Stimulated activated CD8-positive, alpha-beta memory T cell treated with anti-CD3 and anti-CD28 coated beads, Interleukin-2, amount 100 ng/mL, for 1 hour (primary cell): ENCODE measurements at places on chromosomes 5 and 9.

DNA sequence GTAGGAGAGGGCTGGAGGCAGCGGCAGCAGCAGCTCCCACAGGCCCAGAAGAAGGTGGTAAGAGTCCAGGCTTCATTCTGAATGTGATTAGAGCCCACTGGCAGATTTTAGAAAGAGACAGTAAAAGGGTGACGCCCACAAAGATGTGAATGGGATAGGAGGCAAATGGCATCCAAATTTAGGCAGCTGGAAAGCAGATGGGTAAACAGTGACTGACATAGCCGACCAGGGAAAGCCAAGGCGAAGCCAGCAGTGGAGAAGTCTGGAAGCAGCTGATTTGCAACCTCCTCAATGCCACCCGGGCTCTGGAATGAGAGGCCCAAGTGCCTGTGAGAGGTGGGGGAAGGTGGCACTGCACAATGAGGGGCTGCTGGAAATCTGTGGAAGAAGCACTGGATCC lies 103.3 kb downstream of the C5orf15 start:
- DNase-seq: no peak

GRCh38 chr5:23071682-23072081 lies 218.5 kb upstream of the CDH12 start:
- DNase-seq: no peak

- no peak for DNase-seq
Measured at GRCh38 chr5:147188200-147189108, 46.4 kb upstream of the STK32A start.

GRCh38 chr9:36725777-36726356 lies 153.2 kb downstream of the MELK start:
- no peak for DNase-seq

DNA sequence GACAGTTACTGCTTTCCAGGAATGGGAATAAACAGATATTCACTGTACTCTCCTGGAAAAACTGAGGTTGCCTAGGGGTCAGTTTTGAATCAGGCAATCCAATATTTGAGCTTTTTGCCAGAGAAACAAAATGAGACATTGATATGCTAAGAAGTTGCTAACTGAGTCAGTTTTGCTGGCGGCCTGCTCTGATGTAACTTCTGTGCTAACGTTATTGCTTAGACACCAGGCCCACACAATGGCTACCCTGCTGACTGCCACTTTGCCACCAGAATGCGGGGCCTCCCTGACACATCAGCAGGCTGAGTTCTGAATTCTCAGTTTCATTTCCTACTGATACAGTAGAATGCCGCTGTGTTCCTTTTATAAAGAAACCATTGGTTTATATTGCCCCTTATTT lies 18.2 kb upstream of the ZNF618 start:
- DNase-seq: no peak

GRCh38 chr9:96852676-96853075 lies 1.6 kb downstream of the ZNF782 start:
- no peak for DNase-seq

DNA sequence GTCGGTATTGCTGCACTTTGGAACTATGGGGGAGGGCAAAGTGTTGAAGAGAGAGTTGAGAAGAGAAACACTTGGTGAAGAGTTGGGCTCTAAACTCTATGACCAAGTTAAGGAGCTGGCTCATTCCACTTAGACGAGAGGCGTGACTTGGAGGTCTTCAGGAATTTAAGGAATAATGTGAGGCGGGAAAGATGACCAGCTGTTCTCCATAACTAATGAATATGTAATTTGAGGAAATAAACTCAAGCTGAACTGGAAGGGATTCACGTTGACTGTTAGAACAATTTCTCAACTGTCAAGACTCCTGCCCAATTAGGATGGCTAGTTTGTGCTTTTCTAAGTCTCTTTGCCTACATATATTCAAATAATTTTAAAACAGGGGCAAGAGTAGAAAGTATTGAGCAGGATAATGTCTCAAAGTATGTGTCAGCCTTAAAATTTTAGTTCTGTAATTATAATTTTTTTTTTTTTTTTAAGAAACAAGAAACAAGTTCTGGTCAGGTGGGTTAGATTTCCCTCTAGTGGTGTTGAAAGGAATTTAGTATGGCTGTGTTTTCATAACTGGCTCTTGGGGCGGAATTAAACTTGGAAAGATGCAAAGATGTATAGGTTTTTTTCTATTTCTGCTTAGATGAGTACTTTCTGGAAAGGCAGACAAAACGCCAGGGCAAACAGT lies 33.4 kb downstream of the TMEM252 start:
- DNase-seq: no peak

DNA sequence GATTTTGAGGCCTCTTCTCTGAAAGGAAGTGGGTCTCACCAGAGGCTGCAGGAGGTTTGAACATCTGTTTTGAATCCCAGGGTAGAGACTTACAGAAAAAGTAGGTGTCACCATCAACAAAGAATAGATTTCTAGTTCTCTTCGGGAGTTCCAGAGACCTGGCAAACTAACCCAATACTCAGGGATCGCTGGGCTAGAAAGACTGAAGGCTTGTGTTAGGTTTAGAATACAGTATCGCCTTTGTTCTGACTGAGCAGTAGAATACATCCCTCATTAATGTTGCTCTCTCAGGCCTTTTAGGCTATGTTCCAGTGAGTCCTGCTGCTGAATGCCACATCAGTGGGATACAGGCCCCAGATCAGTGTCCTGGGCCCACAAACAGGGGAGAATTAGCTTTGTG lies 27.2 kb downstream of the RUSC2 start:
- no peak for DNase-seq

DNA sequence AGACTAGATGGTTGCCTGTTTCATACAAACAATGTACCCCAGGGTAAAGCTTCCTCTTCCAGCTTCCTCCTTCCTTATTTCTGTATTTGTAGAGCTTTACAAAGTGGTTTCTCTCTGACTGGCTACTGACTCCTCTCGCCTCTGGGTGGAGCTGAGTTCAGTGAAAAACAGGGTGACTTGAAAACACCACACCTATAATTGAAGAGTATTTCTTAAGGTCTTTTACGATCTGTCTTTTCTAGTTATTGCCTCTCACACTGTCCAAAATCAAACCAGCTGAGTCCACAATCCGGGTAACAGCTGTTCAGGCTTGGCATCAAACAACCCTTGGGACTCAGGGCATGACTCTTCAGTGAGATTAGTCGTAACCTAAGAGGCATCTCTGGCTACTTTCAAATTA lies 200.4 kb downstream of the ARRDC3 start:
- DNase-seq: no peak

GRCh38 chr5:22947921-22948320 lies 94.8 kb upstream of the CDH12 start:
- no peak for DNase-seq

DNA sequence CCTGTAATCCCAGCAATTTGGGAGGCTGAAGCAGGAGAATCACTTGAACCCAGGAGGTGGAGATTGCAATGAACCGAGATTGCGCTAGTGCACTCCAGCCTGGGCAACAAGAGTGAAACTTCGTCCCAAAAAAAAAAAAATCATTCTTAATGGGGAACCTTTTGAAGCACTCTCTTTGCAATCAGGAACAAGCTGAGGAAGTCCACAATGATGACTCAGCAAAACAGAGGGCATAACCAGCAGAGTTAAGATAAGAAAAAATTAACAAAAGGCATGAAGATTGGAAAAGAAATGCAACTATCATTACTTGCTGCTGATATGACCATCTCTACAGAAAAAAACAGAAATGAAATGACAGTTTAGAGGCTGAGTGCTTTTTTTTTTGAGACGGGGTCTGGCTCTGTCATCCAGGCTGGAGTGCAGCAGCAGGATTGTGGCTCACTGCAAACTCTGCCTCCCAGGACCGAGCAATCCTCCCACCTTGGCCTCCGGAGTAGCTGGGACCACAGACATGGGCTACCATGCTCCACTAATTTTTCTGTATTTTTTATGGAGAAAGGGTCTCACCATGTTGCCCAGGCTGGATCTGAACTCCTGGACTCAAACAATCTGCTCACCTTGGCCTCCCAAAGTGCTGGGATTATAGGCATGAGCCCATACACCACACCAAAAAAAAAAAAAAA lies 88.0 kb downstream of the FNBP1 start:
- DNase-seq: no peak

DNA sequence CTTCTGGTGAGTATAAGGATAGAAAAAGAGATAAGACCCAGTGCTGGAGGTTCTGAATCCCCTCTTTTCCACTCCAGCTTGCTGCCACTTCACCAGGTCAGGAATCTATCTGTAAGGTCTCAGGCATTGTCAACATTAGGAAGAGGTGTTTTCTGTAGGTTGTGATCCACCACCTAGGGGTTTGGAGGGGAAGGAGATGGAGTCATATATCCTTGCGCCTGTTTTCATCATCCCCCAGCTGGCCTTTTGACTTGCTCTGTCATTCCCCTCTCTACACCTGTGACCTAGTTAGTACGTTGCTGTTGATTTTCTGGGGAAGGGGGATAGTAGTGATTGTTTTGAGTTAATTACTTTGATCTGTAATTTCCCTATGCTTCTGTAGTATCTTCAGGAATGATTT lies 20.5 kb downstream of the SPINK5 start:
- DNase-seq: no peak

DNA sequence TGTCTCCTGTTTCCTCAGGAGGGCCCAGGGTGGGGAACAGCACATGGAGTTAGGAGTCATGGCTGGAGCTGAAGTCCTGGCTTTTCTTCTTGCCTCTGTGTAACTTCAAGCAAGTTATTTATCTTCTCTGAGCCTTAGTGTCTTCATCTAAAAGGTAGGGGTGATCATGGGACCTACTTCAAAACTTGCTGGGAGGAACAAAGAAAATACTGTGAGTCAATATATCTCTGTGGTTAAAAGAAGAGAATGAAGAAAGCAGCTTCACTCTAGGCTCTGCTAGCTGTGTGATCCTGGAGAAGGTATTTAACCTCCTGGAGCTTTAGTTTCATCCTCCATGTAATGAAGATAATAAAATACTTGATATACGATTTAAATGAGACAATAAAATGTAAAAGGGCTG lies 26.5 kb downstream of the AFAP1L1 start:
- DNase-seq: no peak

GRCh38 chr5:130282049-130282448 lies 377.8 kb downstream of the CHSY3 start:
- no peak for DNase-seq

GRCh38 chr9:33414268-33414667 lies 11.9 kb upstream of the AQP7 start:
- no peak for DNase-seq

- DNase-seq: no peak
Measured at GRCh38 chr5:7494481-7495130, 98.7 kb downstream of the ADCY2 start.

- no peak for DNase-seq
Measured at GRCh38 chr5:39599721-39600431, 175.1 kb upstream of the DAB2 start.

DNA sequence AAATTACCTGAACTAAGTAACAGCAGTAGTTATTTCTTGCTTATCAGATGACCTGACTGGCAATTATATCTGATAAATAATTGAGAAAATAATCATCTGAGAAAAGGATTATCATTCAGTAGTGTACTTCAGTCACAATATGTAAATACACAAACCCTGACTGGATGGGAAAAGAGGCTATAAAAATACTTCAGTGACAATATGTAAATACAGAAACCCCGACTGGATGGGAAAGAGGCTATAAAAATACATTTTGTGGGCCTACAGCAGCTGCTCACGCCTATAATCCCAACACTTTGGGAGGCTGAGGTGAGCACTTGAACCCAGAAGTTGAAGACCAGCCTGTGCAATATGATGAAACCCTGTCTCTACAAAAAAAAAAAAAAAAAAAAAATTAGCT lies 11.1 kb downstream of the UBAP2 start:
- DNase-seq: no peak

DNA sequence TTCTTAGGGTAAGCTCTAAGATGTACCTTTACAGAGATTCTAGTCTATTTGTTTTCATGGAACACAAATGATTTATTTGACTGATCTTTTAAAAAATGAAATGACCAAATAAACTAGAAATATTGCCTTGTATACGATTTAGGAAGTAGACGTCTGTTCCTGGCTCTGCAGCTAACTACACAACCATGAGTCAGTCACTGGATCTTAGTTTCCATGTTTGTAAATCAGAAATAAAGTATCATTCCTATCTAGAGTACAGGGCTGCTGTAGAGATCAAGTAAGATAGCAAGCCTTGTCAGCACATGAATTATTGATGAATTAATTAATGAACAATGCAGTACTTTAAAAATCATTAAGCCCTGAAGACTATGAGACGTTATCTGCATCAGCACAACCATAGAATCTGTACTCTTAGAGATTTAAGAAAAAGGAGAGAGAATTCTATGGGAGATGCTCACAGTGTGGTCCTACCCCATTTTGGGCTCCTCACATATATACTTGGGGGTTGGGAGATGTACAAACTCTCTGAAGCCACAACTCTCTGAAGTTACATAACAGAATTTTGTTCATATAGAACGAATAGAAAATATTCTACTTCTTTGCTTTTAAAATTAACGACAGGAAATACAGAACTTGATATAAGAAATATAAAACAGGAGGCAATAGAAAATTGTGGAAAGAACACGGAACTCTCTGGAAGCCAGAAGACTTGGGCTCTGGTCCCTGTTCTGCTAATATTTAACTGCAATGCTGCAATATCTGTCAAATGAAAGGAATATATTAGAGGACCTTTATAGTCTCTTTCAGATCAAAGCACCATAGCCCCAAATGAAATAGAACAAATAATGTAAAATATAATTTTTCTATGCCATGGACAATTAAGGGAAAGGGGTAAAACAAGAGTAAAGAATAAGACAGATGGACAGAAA lies 48.4 kb upstream of the HNRNPA0 start:
- no peak for DNase-seq

DNA sequence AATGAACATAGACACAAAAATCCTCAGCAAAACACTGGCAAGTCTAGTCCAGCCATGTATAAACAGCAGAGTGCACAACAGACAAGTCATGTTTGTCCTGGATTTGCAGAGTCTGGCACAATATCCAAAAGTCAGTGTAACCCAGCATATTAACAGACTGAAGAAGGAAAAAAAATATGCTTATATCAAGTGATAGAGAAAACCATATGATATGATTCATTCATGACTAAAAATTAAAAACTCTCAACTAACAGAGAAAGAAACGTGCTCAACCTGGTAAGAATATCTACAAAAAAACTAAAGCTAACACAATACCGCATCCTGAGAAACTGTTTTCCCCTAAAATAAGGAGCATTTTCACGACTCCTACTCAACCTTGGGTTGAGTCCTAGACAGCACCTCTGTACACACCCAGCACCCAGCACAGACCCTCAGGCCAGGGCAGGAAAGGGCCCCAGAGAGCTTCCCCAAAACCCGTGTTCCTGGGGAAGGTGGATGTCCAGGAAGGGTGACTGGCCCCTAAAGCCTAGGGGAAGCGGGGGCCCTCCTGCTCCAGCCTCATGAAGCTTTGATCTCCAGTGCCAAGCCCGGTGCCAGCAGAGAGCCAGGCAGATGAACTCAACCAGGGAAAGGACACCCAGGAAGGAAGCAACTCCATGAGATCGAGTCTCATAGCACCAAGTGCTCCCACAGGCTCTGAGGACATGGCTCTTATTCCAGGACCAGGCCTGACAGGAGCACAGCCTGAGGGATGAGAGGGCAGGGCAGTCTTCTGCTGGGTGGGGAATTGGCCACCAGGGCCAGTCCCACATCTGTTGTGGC lies 38.9 kb downstream of the ADAMTS2 start:
- no peak for DNase-seq
